ENCODE measurements at places on chromosomes 4 and X.

DNA sequence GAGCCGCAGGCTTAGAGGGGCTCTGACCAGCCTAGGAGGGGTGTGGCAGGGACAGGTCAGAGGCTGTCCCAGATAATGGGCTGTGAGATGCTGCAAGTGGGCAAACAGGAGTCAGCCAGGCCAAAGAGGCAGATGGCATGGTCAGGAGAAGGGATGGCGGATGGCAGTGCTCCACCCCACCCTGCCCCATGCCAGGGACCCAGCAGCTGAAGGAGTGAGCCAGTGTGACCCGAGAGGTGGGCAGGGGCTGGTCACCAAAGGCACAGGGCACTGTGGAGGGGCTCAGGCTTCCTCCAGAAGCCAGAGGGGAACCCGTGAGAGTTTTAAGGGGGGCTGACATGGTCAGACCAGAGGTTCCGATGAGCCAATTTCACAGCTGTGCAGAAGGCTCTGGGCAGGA lies 96.9 kb downstream of the WFS1 start:
- DNase-seq = no peak
- H3K4me1 ChIP-seq = no peaks in the 10 kb centered on the region
- H3K27ac ChIP-seq = no peak overlapping the region
- no peaks in the 10 kb centered on the region for H3K36me3 ChIP-seq

GRCh38 chrX:14817571-14817970 lies 55.3 kb downstream of the FANCB start:
- no peaks in the 10 kb centered on the region for H3K36me3 ChIP-seq
- H3K4me3 ChIP-seq = no peak overlapping the region
- no peak overlapping the region for H3K27ac ChIP-seq
- H3K27me3 ChIP-seq = no peaks in the 10 kb centered on the region
- H3K4me1 ChIP-seq = no peaks in the 10 kb centered on the region

DNA sequence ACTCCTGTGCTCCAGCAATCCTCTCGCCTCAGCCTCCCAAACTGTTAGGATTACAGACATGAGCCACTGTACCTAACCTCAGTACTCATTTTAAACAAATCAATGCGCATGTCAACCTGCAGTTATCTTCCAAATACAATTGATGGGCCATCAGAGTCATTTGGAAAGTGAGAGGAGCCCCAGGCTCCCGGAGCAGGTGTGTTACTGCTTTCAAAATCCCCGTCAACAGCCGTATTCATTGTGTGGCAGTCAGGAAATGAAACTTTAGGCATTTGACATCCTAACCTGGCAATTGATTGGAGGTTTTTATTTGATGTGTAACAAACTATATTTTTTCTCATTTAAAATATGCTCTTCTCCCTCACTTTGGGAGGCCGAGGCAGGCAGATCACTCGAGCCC lies 623.6 kb upstream of the TENM3 start:
- H3K4me3 ChIP-seq = no peak overlapping the region
- no peaks in the 10 kb centered on the region for H3K36me3 ChIP-seq
- no peak for DNase-seq
- no peaks in the 10 kb centered on the region for H3K4me1 ChIP-seq

- H3K36me3 ChIP-seq = no peaks in the 10 kb centered on the region
- no peaks in the 10 kb centered on the region for H3K27me3 ChIP-seq
- no peaks in the 10 kb centered on the region for H3K4me1 ChIP-seq
- no peak overlapping the region for H3K27ac ChIP-seq
These were observed 104.0 kb downstream of the TMA16 start for GRCh38 chr4:163598489-163598888.
